ELF-1 (cell line): ENCODE measurements at places on chromosomes 2 and 18.

- DNase-seq: no peak
Measured at GRCh38 chr18:293536-293935, 25.7 kb upstream of the THOC1 start.

DNA sequence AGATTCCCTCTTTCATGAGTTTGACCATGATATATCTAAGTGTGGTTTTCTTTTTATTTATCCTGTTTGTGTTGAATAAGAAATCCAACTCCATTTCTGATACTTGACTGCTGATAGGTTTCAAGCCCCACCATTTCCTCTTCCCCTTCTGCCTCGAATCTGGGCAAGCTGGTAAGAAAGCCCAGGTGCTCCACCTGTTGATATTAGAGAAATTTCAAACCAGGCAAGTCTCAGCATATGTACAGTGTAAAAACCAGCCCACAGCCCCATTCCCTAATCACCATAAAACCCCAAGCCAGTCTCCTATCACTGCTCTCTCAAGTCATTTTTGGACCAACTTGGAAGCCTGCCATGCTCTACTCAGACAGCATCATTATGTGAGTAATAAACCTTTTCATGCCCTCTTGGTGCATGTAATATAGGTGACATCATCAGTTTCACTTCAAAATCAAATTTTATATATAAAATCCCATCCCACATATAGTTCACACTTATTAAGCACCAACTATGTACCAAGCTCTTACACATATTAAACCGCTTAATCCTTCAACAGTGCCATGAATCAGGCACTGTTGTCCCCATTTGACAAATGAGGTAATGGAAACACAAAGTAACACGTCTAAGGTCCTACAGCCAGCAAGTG lies 46.6 kb downstream of the SMAD2 start:
- DNase-seq: no peak

DNA sequence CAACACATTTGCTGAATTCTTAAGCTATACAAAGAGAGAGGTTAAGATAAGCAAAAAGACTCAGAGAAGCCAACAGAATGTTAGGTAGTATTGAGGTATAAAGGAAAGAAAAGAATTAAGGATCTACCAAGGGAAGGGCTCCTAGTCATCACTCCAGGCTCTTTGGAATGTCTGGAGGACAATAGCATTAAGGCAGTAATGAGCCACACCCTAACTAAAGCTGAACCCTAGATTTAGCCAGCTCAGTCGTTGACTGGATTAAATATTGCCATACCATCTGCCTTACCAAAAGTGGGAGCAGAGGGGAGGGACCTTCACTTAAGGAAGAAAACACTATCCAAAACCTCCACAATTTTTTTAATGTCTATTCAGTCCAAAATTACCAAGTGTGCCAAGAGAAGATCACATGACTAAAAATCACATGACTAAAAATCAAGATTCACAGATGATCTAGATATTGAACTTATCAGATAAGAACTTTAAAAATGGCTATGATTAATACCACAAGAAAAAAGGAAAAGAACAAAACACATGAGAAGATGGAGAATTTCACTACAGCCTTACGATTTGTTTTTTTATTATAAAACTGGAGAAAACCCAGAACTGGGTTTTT lies 59.7 kb downstream of the EXOC6B start:
- DNase-seq: no peak

GRCh38 chr2:222404151-222404905 lies 20.0 kb upstream of the SGPP2 start:
- no peak for DNase-seq

DNA sequence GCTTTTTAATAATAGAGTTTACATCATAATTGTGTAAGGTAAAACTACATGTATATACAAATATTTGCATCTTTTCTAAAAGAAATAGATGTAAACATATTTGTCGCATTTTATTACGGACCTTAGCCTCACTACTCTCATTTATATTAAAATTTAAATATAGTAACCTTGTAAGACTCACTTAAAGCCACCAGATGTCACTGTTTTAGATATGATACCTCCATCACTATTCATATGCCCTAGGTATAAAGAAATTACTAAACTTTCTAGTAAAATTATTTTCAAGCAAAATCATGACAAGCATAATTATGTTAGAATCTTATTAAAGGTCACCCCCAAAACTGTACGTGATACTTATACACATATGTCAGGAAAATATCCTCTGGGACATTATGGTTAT lies 674.3 kb upstream of the REG3G start:
- no peak for DNase-seq
